Activated gamma-delta T cell treated with Interleukin-2 at 50 U/mL for 16 hours (primary cell): ENCODE measurements at places on chromosomes 3 and 15.

DNA sequence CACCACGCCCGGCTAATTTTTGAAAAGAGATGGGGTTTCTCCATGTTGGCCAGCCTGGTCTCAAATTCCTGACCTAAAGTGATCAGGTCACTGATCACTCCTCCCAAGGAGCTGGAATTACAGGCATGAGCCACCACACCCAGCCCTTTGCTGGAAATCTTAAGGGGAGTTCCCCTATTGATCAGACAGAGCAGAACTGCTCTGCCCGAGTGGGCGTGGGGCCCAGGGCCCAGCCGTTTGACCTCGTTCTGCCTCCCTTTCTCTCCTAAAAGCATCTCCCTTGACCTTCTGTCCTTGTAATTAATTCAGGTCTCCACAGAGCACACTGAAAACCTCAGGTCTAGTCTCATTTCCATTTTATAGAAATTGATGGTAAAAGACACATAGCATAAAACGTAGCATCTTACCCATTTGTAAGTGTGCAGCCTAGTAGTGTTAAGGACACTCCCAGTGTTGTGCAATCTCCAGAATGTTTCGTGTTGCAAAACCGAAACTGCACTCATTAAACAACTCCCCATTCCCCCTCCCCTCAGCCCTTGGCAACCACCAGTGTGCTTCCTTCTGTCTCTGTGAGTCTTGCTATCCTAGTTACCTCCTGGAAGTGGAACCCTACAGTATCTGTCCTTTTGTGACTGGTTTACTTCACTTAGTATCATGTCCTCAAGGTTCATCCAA is 89.3 kb downstream of the SLCO3A1 start:
- no peak for DNase-seq

GRCh38 chr3:76051145-76051544 is 265.8 kb upstream of the ZNF717 start:
- DNase-seq, result no peak

GRCh38 chr3:56314842-56315241 is 153.4 kb downstream of the ERC2 start:
- DNase-seq, result no peak

DNA sequence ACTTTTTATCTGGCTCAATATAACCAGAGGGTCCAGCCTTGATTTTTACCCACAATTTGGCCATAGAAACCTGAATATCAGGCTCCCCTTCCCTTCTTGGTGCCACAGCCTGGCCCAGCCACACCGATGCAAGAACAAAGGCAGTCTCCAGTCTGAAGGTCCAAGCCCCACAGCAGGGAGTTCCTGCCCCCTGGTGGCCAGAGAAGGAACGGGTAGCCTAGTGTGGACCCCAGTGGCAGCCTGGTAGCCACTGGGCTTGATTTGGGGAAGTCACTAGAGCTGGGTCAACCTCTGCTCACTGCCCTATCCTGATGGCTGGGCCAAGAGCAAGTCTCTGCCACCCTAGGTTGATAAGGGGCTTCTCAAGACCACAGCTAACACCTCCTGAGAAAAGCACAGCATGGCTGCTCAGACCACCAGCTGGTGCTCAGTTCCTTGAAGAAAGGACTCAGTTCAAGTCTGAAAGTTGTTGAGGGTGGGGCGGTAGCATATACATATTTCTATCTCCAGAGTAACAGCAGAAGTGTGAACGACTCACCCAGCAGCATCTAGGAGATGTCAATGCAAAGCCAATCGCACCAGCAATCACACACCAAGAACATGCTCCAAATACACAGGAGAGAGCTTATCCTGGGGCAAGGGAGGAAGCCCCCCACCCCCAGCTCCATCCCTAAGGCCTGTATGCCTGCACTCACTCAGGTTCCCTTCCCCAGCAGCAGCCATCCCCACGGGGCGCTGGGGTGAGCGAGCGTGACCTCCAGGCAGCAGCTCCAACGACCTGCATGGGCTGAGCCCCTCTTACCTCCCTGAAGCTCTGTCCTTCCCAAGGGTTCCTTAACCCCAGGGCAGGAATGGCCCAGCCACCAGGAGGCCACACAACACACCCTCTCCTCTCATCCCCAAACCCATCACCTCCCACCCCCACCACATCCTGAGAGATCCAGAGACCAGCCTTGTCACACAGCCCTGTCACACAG is 7.6 kb downstream of the PFKFB4 start:
- DNase-seq, result peak; percentile 87
